ENCODE measurements at places on chromosomes 5 and 9.
A peak's percentile ranks its signal among the peaks of the same experiment; 100 is the strongest.

- DNase-seq, result no peak
Measured at GRCh38 chr9:131824953-131825495, 85.1 kb upstream of the RAPGEF1 start.

GRCh38 chr9:78249542-78249941 lies 13.7 kb downstream of the CEP78 start:
- no peak for DNase-seq

- no peak for DNase-seq
Measured at GRCh38 chr5:88954511-88954910, 71.5 kb upstream of the MEF2C start.

DNA sequence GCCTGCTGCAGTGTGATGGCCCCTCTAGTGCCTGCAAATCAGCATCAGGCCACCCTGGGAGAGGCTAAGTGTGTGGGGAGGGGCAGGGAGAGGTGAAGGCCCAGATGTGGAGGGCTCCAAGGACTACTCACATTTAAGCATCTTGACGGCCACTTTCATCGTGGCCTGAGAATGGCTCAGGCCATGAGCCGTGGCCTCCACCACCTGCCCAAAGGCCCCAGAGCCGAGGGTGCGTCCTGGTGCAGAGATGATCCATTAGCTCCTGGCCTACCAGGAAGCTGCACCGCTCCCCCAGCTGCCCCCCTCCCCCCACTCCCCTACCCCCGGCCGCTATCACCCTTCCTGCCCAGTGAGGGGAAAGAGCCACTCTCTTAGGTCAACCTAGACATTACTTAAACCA lies 31.0 kb downstream of the PDGFRB start:
- no peak for DNase-seq

- peak; percentile 55 for DNase-seq
Measured at GRCh38 chr5:5342784-5343183, 79.7 kb upstream of the ICE1 start.
